ENCODE measurements at places on chromosomes 13 and 19. TPM values are rescaled to one million over a fixed set of nuclear protein-coding genes. Genes with fewer than 3 reads are reported as not detected.

The LONP1 gene
- total RNA-seq: 131 TPM

The RASIP1 gene
- 1.3 TPM for total RNA-seq

The RASGRP4 gene
- total RNA-seq: not detected

The FBXW9 gene
- 4.6 TPM for total RNA-seq

The FGF22 gene
- total RNA-seq: under 0.01 TPM

The KASH5 gene
- not detected for total RNA-seq

The LILRA1 gene
- total RNA-seq: not detected

The THAP8 gene
- 4.3 TPM for total RNA-seq

The ACER1 gene
- total RNA-seq: not detected

The ZNF665 gene
- total RNA-seq: 5.7 TPM

The MYO1F gene
- total RNA-seq: 0.37 TPM

The PRR20E gene
- total RNA-seq: not detected

The PCDH17 gene
- 0.09 TPM for total RNA-seq

The TSKS gene
- total RNA-seq: 1.6 TPM

The C13orf46 gene
- 0.28 TPM for total RNA-seq

The NAPSA gene
- total RNA-seq: under 0.01 TPM

The SERPINE3 gene
- total RNA-seq: not detected

The ANGPTL4 gene
- 1.1 TPM for total RNA-seq

The CRX gene
- total RNA-seq: not detected

The DMPK gene
- total RNA-seq: 70.8 TPM

The ZNF69 gene
- 3.6 TPM for total RNA-seq

The ZNF329 gene
- 12.5 TPM for total RNA-seq

The PSG1 gene
- total RNA-seq: 0.09 TPM

The CCDC70 gene
- not detected for total RNA-seq

The PROZ gene
- total RNA-seq: not detected

The ZNF486 gene
- total RNA-seq: 3.7 TPM

The CASP14 gene
- total RNA-seq: not detected

The CGB3 gene
- not detected for total RNA-seq

The APOC4 gene
- not detected for total RNA-seq

The SLC6A16 gene
- not detected for total RNA-seq

The ZNF813 gene
- total RNA-seq: 4.3 TPM

The DENND1C gene
- not detected for total RNA-seq

The NPAS1 gene
- total RNA-seq: 0.28 TPM

The EIF3K gene
- 307 TPM for total RNA-seq

The LIM2 gene
- total RNA-seq: not detected

The ZNF780A gene
- total RNA-seq: 15.3 TPM

The ZSCAN1 gene
- total RNA-seq: not detected

The ATXN8OS gene
- total RNA-seq: not detected

The IRF2BP1 gene
- 22.7 TPM for total RNA-seq

The ZNF540 gene
- 1.2 TPM for total RNA-seq

The FRY gene
- total RNA-seq: 28.7 TPM

The HSH2D gene
- total RNA-seq: not detected

The GJA3 gene
- total RNA-seq: 0.57 TPM

The SOX1 gene
- total RNA-seq: not detected

The CPB2 gene
- not detected for total RNA-seq

The TMPRSS9 gene
- total RNA-seq: not detected

The MAP2K2 gene
- total RNA-seq: 270 TPM

The SOX21 gene
- total RNA-seq: not detected

The NLRP4 gene
- total RNA-seq: not detected

The MRI1 gene
- total RNA-seq: 22.6 TPM

The RGCC gene
- total RNA-seq: 3.1 TPM

The GRWD1 gene
- 11.0 TPM for total RNA-seq

The IRF3 gene
- total RNA-seq: 55.5 TPM

The LGALS7 gene
- not detected for total RNA-seq

The NRTN gene
- 0.14 TPM for total RNA-seq
